ENCODE measurements at places on chromosomes 6 and 20.
A peak's percentile ranks its signal among the peaks of the same experiment; 100 is the strongest.

GRCh38 chr6:94443701-94444100, 1024.3 kb upstream of the EPHA7 start:
- DNase-seq = no peak

DNA sequence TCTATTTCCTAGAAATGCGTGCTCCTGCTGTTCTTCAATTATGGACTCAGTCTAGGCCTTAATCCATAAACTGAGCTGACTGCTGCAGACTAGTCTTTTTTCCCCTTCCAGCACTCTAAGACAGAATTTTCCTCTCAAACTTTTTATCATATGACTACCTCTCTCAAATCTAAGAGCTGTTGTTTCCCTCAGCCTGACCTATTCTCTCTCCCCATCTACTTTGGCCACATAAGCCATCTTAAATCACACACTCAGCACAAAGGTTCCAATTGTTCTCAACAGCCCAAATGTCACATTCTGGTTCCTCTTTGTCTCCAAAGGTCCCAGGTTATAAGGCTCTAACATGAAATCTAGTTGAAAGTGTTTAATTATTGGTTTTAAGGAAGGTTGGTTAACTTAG, 85.2 kb downstream of the PRSS35 start:
- no peak for DNase-seq

GRCh38 chr6:83252719-83253118, 59.6 kb downstream of the RWDD2A start:
- DNase-seq = no peak

DNA sequence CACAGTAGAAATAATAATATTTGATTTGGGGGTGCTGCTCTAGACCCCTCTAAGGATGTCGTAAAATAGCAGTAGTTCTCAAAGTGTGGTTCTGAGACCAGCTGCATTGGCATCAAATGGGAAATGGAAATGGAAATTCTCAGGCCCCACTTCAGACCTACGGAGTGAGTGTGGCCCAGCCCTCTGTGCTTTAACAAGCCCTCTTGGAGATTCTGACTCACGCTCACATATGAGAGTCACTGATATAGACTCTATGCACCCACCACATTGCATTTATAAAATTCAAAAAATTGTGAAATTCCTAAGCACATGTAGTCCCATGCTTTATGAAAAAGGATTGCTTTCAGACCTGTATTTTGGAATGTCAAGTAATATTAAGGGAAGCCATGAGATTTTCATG, 14.2 kb upstream of the PPP1R16B start:
- no peak for DNase-seq

DNA sequence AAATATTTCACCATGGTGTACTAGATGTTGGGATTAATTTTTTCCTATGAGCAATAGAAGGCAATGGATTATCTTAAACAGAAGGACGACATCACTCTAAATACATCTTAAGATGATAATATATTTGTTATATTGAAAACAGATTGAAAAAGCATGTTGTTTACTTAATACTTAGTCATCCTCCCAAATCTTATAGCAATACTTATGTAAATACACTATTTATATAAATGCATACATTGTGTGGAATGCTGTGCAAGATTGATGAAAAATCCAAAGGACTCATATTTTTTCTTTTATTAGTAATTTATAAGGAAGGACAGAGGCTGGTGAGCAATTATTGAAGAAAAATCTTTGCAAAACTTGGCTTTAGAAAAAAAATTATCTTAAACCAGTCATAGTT, 593.5 kb downstream of the MMUT start:
- DNase-seq = no peak

DNA sequence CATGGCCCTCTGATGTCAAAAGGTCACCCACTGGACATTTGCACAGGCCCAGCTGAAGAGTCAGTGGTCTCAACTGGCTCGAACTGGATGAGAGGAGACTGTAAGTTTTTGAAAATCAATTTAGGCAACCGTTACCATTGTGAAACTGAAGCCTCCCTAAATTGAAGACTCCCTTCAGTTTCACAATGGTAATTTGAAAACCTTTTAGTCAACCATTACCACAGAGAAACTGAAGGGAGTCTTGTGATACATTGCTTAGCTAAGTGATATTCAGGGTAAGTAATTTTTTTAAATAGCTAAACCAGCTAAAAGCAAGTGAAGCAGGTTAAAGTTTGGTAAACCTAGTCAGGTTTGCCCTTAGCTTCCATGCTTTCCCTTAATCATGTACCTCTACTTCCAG, 197.3 kb upstream of the NT5E start:
- no peak for DNase-seq

DNA sequence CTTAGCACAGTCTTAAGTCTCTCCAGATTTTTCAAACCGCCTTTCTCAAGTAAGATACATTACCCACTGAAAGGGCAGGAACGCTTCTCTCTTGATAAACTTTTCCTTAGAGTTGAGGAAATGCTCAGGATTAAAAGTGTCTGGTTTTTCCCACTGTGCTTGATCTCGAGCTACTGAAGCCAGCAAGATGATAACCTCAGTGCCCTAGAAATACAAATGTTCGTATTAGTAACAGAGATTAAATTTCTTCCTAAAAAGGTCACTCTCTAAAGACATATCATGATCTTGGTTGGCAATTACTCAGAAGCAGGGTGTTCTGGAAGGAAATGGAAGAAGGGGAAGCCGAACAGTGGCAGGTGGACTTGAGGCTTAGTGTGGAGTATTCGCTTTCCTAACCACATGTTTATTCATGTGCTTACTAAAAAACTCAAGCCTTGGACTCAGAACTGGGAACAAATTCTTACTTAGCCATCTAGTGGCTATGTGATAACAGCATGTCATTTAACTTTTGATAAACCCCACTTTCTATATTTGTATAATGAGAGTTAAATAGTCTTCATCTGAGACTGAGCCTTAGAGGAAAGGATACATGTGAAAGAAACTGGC, 20.1 kb downstream of the C6orf141 start:
- DNase-seq = no peak

DNA sequence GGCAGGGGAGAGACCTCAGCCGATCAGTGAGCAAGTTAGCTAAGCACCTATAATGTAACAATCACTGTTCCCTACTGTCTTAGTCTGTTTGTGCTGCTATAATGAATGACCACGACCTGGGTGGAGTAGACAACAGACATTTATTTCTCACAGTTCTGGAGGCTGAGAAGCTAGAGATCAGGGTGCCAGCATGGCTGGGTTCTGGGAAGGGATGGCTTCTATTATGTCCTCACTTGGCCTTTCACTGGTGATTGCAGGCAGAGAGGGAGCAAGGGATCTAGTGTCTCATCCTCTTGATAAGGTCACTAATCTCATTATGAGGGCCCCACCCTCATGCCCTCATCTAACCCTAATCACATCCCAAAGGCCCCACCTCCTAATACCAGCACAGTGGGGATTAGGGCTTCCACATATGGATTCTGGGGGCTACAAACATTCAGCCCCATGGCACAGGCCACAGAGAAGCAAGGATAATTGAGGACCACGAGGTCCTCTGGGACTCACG, 162.5 kb downstream of the CD83 start:
- DNase-seq = no peak

GRCh38 chr6:135044639-135045038, 10.0 kb downstream of the HBS1L start:
- no peak for DNase-seq

GRCh38 chr6:135183532-135184440, 2.7 kb downstream of the MYB start:
- no peak for DNase-seq

DNA sequence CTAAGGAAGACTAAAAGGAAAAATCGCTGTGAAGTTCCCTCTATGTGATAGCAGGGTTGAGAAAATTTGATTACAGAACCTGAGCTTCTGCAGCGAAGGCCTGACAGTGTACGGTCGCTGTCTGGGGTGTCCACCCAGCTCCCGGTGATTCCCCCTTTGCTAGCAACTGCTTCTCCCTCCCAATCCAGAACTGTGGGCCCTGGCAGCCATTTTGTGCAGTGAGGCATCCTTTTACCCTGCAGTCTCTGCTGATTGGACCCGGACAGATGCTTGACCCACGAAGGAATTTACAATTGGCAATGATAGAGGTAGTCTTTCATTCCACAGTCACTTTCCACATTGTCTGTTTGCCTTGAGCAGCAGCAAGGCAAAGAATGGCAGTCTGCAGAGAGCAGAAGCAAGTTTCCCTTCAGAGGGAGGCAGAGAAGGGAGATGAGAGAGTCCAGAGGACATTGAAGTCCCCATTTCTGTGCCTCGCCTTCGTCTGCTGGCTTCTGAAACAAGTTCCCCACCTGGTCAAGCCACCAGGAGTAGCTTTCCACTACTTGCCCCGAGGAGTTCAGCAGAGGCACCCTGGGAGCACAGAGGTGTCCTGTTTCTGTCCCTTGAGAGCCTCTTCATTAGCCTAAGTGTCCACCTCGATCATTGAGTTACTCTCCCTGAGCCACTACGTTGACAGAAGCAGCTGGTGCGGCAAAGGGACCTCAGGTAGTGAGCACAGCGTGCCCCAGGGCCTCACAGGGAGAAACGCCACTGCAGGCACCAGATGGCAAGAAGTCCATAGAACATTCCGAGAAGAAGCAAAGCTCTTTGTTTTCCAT, 370.3 kb downstream of the NRN1 start:
- no peak for DNase-seq

DNA sequence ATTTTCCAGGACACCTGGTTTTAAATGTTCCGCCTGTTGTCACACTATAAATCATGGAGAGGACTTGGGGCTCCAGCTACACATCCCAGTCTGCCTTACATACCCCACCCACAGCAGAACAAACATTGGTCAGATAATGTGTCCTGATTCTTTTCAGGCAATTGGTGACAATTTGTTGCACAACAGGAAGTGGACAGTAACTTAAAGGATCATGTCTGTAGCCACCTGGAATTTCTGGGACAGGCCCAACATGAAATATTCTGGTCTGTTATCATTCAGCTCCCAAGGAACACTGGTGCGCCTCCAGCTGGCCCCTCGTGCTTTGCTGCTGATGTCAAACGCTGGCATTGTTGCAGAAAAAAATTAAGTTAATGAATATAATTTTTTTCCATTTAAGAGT, 117.2 kb downstream of the SOBP start:
- no peak for DNase-seq

GRCh38 chr20:34689486-34689885, 12.6 kb upstream of the PIGU start:
- no peak for DNase-seq

GRCh38 chr6:34736823-34737222, 20.5 kb upstream of the SNRPC start:
- no peak for DNase-seq

DNA sequence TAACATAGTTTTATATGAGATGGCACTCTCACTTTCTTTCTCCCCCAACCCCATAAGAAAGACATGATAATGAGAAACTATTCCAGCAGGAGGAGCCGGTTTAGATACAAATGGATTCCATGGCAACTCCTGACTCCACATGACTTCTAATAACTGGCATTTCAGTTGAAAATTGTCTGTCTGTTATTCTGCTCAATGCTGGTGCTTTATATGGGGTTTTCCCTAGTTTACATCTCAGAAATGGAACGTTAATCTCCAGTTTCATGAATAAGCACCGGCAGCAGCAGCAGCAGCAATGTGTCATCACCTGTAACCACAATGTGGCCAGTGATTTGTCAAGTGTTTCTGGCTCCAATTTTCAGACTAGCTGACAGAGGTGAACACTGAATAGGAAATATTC, 8.0 kb upstream of the SIM1 start:
- peak; percentile 61 for DNase-seq

GRCh38 chr6:45645302-45645701, 267.6 kb upstream of the SUPT3H start:
- no peak for DNase-seq

DNA sequence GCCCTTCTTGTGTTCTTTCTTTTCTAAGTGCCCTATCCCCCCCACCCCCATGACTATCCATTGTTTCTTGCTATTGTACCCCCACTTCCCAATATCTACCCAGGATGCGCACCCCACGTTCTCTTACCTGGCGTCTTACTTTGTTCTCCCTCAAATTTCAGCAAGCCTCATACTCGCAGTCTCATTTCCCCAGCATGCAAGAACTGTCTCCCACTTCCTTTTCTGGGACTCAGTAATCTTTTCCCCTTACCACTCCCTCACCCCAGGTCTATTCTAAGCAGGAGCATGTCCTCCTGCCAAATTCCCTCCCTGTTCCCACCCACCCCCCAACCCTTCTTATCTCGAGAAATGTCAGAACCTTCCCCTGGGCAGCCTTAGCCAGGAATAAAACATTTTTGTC, 1.7 kb upstream of the EHMT2 start:
- DNase-seq = no peak

DNA sequence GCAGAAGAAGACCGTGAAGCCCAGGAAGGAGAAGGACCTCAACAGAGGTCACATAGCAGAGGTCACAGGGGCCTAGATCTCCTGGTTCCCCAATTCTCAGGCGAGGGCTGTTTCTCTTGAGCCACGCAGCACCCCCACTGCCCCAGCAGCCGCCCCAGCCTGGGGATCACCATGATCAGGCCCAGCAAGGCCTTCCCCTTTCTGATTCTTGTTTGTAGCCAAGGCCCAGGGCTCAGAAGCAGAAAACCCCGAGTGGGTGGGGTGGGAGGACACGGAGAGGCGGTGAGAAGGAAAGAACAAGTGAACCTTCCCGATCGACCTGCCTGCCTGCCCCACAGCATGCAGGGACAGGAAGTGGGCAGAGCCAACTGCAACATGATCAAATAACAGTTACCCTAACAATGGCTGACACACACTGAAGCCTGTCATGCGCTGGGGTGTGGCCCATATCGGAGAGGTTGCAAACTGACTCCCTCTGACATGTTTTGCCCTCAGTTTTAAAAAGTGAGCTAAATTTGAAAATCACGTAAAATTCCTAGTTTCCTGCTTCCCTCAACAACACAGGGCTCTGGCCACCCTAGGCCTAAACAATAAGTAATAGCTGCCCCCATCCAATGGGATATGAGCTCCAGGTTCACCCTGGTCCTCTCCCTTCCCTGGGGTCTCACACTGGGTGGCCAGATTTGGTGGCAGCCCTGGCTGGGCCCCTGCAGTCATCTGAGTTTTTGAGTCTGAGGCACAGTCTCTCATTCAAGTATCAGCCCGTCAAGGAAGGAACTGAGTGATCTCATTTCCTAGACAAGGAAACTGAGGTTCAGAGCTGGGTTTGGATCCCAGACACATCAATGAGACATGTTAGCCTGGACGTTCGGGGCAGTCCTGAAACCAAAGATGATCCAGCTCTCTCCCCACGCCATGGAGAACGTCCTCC, 6.5 kb downstream of the PEDS1 start:
- peak; percentile 84 for DNase-seq
